ENCODE measurements at places on chromosomes 7 and 10.

DNA sequence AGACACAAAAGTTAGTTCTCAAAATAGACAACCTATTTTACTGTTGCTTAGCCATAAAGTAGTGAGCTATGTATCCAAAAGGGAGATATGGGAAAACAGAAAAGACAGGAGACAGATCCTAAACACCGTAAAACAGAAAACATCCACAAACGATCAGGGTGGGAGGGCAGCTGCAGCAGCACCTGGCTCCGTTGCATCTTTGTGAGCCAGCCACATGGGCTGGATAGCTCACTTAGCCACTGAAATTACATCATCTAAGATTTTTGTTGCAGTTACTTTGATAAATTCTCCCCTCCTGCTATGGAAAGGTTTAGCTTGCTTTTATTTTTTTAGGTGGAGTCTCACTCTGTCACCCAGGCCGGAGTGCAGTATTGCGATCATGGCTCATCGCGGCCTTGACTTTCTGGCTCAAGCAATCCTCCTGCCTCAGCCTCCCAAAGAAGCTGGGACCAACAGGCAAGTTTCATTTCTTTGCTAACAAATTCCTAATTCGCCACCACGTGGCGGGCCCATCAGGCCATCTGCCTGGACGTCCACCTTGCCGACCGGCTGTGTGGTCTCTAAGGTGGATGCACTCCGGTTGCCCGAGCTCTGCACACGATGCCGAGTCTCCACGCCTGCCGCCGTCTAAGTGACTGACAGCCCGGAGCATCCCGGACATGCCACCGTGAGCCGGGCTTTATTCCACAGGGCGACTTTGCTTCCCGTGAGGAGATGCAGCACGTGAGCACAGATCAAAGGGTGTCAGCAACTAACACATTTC, 159.8 kb downstream of the DIP2C start:
- no peak for DNase-seq

DNA sequence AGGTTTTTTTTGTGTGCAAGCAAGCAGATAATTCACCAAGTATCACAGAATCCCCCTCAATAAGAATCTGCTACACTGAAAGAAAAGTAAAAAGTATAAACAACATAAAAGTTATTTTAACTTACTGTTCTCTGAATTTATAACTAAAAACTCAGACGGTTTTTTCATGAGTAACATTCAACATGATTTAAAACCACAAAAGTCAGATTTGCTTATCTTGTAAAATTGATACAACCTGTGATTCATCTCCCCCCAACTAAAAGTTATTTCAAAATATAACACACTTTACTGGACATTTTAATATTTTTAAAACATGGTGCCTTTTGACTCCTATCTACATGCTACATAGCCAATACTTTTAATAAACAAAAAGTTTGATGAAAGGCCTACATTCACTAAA, 32.8 kb downstream of the TSPAN12 start:
- no peak for DNase-seq

GRCh38 chr10:97081621-97082235, 104.0 kb downstream of the SLIT1 start:
- DNase-seq = peak; percentile 34

DNA sequence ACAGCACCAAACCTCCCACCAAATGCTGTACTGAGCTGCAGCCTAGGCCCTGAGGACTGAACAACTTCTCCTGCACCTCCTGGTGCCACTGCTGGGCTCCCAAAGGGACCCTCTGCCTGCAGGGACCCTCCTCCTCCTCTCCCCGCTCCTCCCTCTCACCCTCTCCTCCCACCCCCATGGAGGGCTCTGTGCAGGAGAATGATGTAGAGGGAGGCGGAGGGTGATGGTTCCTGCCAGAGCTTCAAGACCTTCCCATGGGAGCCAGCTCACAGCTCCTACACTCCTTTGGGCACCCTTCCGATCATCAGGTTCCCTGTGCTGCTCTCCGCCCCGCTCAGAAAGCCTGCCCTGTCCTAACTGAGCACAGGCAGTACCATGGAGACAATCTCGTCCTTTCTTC, 97.7 kb downstream of the PRKAG2 start:
- DNase-seq = no peak

- DNase-seq = no peak
Observed at GRCh38 chr7:47153576-47153975, 428.3 kb downstream of the TNS3 start.

- DNase-seq = no peak
Observed at GRCh38 chr7:126685018-126685573, 567.6 kb downstream of the GRM8 start.

GRCh38 chr7:48414011-48414732, 242.9 kb downstream of the ABCA13 start:
- DNase-seq = no peak

GRCh38 chr7:1248916-1249581, 16.4 kb downstream of the UNCX start:
- no peak for DNase-seq

GRCh38 chr7:43612599-43613589, 30.0 kb downstream of the STK17A start:
- no peak for DNase-seq

GRCh38 chr7:89813081-89813480, 341.2 kb upstream of the STEAP1 start:
- no peak for DNase-seq

GRCh38 chr7:150845421-150845861, 6.9 kb upstream of the AOC1 start:
- DNase-seq = no peak

- no peak for DNase-seq
Observed at GRCh38 chr10:50883629-50884028, 1.8 kb downstream of the A1CF start.

DNA sequence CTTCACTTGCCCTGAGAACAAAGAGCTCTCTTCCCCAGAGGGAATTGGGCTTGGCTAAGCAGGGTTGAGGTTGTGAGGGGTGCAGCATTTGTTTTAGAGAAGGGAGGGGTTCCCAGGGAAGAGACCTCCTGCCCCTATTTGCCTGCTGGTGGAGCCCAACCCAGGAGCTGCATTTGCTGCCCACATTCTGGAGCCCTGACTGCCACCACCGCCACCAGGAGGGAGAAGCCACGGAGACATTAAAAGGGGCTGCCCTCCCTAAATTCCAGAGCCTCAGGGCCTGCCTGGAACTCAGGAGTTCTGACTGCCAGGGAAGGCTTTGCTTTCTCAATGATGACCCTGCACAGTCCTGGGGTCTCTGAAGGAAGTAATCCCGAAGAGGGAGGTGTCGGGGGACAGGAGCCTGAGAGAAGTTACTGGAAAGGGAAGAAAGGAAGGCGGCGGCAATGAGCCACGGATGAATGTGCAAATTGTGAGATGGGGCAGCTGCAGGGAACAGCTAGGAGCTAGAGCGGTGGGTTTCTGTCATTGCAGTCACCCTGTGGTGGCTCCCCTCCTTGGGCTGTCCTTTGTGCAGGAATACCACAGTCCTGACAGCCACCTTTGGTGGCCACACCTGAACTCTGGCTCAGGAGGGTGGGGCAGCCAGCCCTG, 51.3 kb downstream of the NEURL1 start:
- DNase-seq = no peak

GRCh38 chr7:22989643-22990587, 24.0 kb downstream of the HYCC1 start:
- DNase-seq = no peak

GRCh38 chr7:65459438-65459837, 85.8 kb downstream of the ZNF92 start:
- no peak for DNase-seq

GRCh38 chr10:112000466-112000865, 183.1 kb downstream of the GPAM start:
- no peak for DNase-seq

- DNase-seq = no peak
Observed at GRCh38 chr10:66931340-66931948, 5.6 kb downstream of the LRRTM3 start.

- DNase-seq = no peak
Observed at GRCh38 chr7:134546955-134547354, 2.0 kb upstream of the AKR1B15 start.

- no peak for DNase-seq
Observed at GRCh38 chr7:35700333-35700732, 5.4 kb upstream of the HERPUD2 start.

- no peak for DNase-seq
Observed at GRCh38 chr7:124171068-124171467, 138.2 kb upstream of the TMEM229A start.

DNA sequence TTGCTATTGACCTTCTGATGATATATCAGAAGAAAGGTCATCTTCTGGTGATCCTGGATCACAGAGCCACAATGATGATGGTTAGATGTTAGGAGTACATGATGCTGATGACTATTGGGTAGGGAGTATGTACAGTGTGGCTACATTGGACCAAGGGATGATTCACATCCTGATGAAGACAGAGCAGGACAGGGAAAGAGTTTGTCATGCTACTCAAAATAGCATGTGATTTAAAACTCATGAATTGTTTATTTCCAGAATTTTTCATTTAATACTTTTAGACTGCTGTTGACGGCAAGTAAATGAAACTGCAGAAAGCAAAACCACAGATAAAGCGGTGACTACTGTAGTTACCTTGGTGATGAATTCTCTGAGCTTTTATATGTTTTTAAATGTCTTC, 397.3 kb downstream of the PPP1R3A start:
- no peak for DNase-seq

GRCh38 chr10:126006906-126007305, 110.5 kb downstream of the FANK1 start:
- no peak for DNase-seq

GRCh38 chr7:30445770-30446169, 32.8 kb downstream of the NOD1 start:
- DNase-seq = peak; percentile 53

DNA sequence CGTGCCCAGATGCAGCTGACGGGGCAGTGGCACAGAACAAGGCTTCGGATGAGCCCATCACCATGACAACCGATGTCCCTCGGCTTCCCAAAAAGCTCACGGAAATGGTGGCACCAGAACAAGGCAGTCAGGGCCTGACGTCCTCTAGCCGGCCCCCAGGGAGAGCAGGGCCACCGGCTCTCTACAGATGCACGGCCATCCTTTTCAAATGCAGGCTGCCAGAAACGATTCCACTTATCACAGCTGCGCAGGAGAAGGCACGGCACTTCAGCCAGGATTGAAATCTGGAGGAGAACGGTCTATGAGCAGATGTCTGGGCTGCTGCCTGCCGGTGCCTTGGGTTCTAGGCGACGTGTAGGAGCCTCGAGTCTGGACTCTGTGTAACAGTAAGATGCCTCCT, 223.8 kb downstream of the ZMYND11 start:
- no peak for DNase-seq

- no peak for DNase-seq
Observed at GRCh38 chr10:3213208-3213607, 40.6 kb upstream of the PITRM1 start.

GRCh38 chr10:78515038-78515872, 481.6 kb downstream of the RPS24 start:
- DNase-seq = no peak

DNA sequence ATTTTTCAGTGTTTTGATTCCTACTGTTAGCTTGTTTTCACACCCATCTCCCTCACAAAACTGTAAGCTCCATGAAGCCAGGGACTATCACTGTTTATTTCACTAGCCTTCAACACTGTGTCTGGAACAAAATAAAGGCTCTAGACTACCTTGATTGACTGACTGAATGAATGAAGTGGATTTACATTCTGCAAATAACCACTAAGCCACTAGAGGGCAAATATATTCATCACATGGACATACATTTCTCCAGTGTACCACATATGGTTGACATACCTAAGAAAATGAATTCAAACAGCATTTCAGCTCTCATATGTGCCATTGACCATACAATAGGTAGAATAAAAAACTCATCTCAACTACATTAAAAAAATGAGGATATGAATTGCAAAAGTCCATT, 185.9 kb downstream of the RAB11FIP2 start:
- no peak for DNase-seq

- DNase-seq = no peak
Observed at GRCh38 chr10:84541289-84541637, 212.9 kb downstream of the CCSER2 start.

- no peak for DNase-seq
Observed at GRCh38 chr10:123269017-123269552, 114.9 kb downstream of the BUB3 start.

DNA sequence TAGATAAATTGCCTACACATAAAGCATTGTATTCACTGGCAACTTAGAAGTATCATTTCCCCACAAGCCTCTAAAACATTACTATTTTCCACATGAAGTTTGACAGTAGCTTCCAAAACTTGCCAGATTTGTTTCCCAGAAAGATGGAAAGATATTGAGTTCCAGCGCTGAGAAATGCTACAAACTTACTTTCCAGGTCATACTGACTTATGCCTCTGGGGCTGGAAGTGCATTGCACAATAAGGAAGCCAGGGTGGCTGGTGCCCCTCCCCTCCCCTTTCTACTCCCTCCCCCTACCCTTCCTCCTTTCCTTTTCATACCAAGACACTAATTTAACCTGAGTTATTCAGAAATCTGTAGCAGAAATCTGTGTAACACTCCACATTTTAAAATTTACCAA, 212.6 kb downstream of the WDR37 start:
- no peak for DNase-seq

Measured in T follicular helper cell (primary cell).